ENCODE measurements at places on chromosomes 1 and 21. TPM values are rescaled to one million over a fixed set of nuclear protein-coding genes. Genes with fewer than 3 reads are reported as not detected.
A peak's percentile ranks its signal among the peaks of the same experiment; 100 is the strongest.

DNA sequence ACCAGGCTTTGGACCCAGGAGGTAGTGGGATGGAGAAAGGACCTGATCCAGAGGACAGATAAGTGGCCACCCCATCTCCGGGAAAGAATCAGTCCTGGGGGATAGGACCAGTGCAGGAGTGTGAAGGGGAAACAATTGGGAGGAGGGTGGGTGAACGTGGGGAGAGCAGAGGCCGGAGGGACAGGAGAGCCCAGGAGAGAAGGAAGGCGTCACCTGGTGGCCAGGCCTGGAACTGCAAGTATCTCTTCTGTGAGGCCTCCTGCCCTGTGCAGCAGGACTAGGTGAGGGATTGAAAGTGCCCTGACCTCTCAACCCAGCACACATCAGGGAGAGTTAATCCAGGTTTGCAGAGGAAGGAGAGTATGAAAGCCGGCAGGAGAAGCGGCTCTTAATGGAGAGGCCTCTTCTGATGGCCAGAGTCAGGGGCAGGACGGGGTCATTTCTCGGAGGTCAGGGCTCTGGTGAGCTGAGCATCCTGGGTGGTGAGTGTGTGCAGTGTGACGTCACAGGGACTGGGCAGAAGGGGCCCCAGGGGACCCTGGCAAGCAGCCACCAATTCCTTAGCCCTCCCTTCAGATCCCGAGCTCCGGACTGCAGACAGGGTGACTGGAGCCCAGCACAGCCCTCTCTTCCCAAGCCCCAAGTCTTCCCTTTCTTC is 9.2 kb upstream of the LAD1 start:
- peak; percentile 59 for DNase-seq
- H3K36me3 ChIP-seq: no peaks in the 10 kb centered on the region
- peaks cover 28% of the 10 kb centered on the region for H3K27me3 ChIP-seq
- no peak overlapping the region for H3K27ac ChIP-seq
- H3K4me1 ChIP-seq: no peaks in the 10 kb centered on the region

GRCh38 chr1:158485455-158485854 is 13.4 kb downstream of the OR10R2 start:
- H3K27ac ChIP-seq: no peak overlapping the region
- H3K4me3 ChIP-seq: no peak overlapping the region
- H3K36me3 ChIP-seq: no peaks in the 10 kb centered on the region
- H3K27me3 ChIP-seq: no peaks in the 10 kb centered on the region

- H3K4me3 ChIP-seq: no peak overlapping the region
- H3K36me3 ChIP-seq: peaks cover 12% of the 10 kb centered on the region
- H3K4me1 ChIP-seq: peaks cover 16% of the 10 kb centered on the region
- H3K27ac ChIP-seq: no peak overlapping the region
- DNase-seq: no peak
These were observed 6.7 kb upstream of the ELOA start for GRCh38 chr1:23736437-23737134.

DNA sequence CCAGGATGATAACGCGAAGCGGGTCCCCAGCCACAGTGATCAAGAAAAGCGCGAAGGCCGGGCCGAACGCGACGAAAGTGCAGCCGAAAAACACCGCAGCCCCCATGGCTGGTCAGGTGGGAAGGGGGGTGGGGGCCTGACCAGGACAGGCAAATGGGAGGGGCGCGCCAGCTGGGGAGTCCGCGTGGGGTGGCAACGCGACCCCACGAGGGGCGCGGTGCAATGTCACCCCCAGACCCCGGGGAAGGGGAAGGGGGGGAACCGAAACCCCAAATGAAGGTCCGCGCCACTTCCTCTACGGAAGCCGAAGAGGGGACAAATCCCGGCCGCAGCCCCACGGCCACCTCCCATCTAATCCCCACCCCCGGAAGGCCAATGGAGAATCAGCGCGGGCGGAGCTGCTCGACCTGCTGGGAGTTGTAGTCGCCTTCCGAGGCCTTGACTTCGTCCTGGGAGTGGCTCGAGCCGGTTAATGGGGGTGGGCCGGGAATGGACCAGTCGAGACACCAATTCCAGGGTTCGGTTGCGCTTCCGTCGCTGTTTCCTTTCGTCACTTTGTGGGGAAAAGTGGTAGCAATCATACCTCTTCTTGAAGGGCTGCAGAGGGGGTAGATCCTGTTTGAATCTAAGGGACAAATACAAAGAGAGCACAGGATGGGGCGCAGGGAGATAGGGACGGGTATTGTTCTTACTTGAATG is at the start of gene APH1A:
Gene APH1A, minus strand, starts transcription at position 312 of the 699 bp plus-strand sequence. Its CDS starts 206 bp downstream, at position 106.
- peaks cover 45% of the 10 kb centered on the region for H3K4me1 ChIP-seq
- H3K36me3 ChIP-seq: peaks cover 29% of the 10 kb centered on the region
- peak; percentile 98 for DNase-seq
- peaks cover 3% of the 10 kb centered on the region for H3K27me3 ChIP-seq

DNA sequence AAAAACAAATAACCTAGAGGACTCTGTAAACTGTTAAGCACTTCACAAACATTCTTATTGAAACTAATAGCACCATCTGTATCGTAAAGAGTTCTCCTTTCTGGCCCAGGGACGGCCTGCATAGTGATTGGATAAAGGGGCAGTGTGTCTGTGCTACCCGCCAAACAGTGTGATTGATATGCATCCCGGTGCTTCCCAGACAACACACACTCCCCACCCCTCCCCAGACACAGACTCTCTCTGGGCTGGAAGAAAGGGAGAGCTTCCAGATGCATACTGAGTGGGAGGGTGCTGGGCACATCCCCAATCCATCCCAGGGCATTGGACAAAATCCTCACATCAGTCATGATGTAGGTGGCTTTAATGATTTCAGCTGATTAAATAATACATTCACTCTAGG is 3.7 kb downstream of the HSD11B1 start:
- no peak overlapping the region for H3K4me3 ChIP-seq
- DNase-seq: no peak
- H3K27ac ChIP-seq: no peak overlapping the region

Gene VPS45
- 34.8 TPM for total RNA-seq
